Fibroblast of skin of right quadriceps (primary cell): ENCODE measurements at places on chromosomes 11 and 22.

DNA sequence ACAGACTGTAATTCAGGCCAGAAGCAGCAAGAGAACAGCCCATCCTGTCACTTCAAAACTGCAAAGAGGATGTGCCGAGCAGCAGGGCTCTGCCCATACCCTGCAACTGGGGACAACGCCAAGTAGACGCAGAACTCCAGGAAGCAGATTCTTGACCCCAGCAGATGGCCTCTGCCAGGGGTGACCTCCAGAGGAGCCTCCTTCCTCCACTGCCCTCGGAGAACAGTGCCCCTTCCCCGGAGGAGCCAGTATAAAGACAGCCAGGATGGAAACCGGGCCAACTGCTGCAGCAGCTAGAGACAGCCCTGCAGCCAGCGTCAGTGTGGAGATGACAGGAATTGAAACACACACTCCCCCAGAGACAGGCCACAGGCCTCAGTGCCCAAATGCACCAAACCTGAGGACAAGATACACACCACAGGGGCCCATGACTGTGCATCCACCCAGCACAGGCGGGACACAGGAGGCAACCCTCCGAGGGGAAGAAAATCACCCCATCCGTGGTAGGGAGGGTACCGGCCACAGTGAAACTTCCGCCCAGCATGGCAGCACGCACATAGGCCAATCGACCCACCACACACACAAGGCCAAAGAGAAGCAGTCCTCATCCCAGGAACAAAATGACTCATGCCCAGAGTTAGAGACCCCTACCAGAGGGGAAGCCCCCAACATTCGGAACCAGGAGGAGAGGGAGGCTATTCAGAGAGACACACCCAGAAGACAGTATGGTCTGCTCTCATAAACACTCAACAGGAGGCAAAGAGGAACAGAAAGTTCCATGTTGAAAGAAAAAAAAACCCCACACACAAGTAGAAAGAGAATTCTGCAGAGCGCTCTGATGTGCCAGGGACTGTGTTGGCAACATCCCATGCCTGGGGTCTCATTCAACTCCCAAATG, 5.6 kb downstream of the AHNAK start:
- no peak for DNase-seq

GRCh38 chr11:77188633-77189491, 60.8 kb downstream of the MYO7A start:
- DNase-seq: no peak

DNA sequence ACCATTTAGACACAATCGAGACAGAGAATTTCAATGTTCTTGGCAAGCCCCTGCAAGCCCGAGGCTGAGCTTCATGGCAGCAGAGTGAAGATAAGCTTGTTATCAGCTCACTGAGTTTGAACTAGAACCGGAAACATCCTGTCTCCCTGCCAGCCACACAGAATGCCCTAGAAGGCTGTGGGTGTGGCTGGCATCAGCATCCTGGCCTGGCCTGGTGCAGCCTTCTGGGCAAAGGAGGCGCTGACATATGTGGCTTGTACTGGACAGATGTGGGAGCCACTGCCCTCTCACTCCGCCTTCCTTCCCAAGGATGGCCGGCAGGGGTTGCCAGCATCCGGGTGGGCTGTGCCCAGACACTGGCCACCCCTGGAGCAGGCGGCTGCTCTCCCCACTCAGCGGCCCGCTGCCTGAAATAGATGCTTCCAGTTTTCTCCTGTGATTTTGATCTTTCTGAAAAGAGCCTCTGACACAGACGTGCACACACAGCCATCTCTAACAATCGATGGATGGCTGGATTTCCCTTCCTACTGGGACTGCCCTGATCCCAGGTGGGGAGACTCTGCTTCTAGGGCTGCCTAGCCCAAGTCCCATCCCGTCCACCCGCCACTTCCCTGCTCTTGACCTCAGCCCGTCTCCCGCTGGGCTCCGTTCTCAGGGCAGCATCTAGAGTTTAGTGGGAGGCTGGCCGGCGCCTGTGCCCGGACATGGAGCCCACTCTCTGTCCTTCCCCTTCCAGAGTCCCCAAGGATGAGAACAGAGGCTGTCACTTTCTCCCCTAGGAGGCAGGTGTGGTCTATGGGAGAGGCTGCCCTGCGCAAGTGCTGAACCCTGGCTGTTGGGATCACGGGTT, 149.7 kb downstream of the CTTN start:
- no peak for DNase-seq

GRCh38 chr11:2314136-2314524, 12.3 kb downstream of the TSPAN32 start:
- no peak for DNase-seq

- no peak for DNase-seq
Observed at GRCh38 chr11:816433-816779, 2.3 kb upstream of the PNPLA2 start.

GRCh38 chr11:12721816-12722604, 47.8 kb downstream of the TEAD1 start:
- DNase-seq: no peak

DNA sequence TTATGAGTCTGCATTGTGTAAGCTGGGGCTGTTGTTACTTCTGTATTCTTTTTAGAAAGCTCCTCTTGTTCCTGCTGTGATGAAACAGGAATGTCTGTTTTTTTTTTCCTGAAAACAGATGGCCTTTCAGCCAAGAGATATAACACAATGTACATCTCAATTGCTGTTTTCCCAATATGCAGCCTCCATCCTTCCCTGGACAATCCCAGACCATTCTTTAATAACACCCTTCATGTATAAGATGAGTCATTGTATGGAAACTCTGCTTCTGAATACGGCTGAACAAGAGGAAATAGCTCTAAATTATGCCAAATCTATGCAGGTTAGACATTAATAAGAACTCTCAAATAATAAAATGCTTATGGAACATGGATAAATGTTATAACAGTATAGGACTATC, 60.2 kb upstream of the LRRC4C start:
- peak; percentile 43 for DNase-seq

DNA sequence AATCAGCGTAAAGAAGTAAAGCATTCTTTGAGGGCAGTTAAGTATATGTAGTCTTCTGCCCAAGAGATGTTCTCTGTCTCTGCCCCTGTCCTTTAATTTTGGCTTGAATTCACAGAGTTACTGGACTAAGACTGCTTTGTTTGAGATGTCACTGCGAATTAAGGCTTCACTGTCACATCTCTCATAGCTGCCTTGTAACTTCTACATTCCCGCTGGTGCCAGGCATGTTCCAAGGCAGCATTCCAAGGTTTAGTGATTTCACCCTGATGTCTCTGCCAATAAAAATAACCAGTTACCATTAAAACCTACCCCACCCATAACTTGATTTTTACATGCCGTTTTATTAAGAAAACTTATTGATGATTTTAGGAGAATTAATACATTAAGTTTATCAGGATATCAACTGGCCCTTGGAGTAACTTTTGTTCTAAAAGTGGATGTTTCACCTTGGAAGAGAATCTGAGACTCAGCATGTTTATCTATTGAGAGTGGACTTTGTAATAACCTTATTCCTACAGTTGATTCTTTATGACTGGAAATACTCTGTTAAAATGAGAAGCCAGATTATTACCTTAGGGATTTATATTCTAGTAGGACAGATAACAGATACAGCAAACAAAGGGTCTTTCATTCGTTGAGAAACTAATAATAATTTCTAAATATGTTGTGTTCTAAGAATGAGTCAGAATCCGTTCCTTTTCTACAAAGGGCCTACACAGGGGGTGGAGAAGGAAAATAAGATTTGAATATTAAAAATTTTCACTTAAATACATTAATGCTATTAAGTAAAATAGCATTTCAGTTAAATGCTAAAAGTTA, 110.2 kb downstream of the UVRAG start:
- DNase-seq: peak; percentile 10

DNA sequence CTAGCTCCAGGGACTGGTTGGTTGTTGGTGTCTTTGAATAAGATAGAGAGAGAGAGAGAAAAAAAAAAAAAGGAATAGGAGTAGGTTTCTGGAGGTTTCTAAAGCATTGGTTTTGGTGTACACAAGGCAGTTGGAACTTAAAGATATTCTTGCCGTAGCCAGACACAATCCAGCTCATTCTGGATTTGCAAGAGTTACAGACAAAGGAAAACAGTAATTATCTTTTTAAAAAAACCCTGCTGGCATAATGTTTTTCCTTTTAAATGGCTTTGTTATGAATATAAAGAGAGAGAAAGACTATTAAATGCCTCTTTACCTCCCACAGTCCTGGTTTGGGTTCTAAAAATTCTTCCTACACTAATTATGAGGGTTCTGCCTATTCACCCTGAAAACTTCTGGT, 120.4 kb upstream of the RAG2 start:
- DNase-seq: no peak

DNA sequence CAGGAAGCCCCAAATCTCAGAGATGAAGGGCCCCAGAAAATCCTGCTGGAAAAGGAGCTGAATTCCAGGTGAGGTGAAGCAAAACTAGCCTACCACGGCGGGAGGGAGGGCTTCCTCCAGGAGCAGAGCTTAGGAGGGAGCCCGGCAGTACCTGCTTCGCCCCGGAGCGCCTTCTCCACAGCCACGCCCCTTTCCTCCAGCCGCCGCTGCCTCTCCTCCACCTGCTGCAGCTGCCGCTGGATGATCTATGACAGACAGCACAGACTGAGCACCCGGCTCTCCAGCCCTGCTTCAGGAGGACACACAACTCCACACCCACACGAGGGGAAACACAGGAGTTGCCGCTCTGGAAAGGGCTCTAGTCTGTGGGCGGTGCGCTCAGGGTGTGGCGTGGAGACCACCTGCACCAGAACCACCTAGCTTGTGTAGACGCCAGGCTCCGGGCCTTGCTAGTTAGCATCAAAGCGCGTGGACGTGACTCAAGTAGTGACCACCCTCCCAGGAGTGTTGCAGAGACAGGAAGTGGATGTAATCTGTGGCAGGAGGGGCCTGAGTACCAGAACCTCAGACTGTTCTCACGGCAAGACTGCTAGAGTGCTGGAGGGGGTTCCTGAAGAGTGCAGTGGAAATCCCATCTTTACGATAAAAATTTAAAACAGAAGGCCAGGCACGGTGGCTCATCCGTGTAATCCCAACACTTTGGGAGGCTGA, 34.6 kb upstream of the BID start:
- no peak for DNase-seq

DNA sequence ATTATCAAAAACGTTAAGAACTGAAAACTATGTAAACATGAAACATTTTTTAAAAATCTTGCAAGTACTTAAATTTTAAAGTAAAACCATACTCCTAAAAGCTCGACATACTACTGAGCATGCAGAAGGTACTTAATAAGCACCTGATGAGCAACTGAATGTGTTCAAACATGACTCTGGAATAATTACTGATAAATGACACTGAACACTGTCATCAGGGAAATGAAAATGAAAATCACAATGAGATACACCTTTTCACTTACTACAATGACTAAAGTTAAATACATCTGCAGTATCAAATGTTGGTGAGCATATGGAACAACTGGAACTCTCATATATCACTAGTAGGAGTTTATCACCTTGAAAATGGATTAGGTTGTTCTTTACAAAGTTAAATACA, 65.2 kb downstream of the PICALM start:
- no peak for DNase-seq

GRCh38 chr22:43128928-43129424, 14.2 kb downstream of the MCAT start:
- DNase-seq: no peak

DNA sequence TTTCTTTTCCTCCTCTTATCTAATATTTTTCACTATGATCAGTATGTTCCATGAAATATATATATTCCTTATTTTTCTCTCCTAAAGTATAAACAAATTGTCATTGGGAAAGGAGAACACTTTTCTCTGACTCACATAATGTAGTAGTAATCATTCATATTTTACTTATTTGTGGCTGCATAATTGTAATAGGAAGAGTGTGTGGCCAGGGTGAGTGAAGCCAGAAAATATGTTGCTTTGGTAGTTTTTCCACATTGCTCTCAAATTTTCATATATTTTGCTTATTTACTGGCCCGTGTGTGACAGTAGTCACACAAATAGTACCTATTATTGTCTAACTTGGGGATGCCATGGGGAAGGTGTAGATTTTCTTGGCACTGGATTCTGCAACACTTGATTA, 172.1 kb downstream of the DYNC2H1 start:
- DNase-seq: peak; percentile 19

GRCh38 chr11:114158421-114158820, 98.9 kb downstream of the ZBTB16 start:
- no peak for DNase-seq

- DNase-seq: no peak
Observed at GRCh38 chr11:75668451-75669297, at the start of gene MAP6. MAP6 (minus strand) TSS chr11:75669038; CDS start chr11:75668369, 669 bp downstream.

DNA sequence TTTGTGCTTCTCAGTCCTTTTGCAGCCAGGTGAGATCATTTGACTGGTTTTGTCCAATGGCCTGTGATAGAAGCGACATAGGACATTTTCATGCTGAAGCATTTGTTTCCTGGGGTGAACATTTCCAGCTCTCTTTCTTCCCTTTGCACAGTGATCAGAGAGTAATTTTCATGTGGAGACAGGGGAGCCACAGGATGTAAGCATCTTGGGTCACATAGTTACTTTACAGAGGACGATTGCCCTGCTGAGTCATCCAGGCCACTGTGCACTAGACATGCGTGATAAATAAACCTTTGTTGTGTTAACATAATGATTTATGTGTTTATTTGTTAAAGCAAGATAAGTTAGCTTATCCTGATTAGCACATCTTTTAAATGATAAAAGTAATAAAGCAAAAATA, 263.5 kb upstream of the CCDC179 start:
- peak; percentile 70 for DNase-seq

DNA sequence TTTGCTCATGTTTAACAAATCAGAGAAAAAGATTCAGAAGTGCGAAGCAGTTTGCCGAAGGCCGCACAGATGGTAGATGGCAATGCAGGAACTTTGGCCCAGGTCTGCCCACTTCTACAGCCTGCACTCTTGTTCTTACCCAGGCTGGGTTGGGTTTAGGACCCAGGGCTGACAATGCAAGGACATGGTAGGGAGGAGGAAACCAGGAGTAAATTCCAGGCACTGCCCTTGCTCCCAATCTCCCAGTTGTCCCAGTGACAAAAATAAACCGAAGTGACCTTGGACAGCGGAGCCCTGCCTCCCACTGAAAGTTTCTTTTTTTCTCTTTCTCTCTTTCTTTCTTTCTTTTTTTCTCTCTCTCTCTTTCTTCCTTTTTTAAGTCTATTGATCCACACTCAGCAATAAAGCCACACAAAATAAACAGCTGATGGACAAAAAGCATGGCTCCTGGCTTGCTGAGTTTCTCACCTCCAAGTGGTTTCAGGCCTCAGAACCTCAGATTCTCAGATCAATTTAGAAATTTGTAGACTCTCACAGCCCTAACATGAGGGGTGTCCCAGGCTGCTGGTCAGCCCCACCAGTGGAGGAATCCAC, 33.5 kb upstream of the FCHSD2 start:
- DNase-seq: no peak

- DNase-seq: no peak
Observed at GRCh38 chr11:2807025-2807681, 78.4 kb downstream of the CDKN1C start.

DNA sequence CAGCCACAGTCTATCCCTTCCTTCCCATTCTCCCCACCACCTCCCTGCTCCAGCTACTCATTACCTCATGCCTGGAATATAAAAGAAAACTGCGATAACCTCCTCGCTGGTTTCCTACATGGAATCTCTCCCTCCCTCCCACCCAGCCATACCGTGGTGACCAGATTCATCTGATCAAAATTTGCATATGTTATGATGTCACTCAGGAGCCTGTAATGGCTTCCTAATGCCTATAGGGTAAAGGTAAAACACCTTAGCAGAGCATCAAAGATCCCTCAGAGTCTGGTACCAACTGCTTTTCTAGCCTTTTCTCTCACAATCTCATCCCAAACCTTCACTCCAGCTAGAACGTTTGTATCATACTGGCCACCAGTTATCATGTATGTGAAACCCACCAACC, 19.6 kb downstream of the RTN4RL2 start:
- DNase-seq: no peak
